ENCODE measurements at places on chromosomes 6 and 20.

GRCh38 chr6:62479697-62480220 is 193.7 kb upstream of the KHDRBS2 start:
- no peak for DNase-seq

GRCh38 chr6:13664703-13665352 is 46.8 kb downstream of the RANBP9 start:
- DNase-seq, result no peak

DNA sequence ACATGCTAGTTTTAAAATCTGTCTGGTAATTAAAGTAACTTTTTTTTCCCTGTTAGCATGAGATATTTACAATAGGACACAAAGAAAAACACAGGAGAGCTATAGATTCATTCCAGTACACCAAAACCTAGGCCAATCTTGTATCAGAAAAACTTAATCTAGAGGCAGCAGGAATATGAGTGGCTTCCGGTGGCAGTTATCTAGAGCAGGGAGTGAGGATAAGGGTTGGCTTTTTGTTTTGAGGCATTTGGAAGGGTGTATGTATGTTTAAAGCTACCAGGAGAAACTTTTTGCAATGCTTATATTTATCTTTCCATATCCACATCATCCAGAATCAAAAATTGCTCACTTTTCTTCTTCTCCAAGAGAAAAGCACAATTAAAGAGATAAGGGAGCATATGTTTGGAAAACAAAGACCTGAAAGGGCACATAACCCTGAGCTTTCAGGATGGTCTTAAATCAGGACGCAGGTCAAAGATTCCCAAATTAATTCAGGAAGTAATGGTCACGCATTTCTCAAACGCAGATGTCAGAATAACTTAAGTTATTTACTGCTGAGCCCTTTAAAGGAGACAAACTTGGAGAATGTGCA is 13.1 kb downstream of the TFAP2A start:
- DNase-seq, result peak; percentile 53

DNA sequence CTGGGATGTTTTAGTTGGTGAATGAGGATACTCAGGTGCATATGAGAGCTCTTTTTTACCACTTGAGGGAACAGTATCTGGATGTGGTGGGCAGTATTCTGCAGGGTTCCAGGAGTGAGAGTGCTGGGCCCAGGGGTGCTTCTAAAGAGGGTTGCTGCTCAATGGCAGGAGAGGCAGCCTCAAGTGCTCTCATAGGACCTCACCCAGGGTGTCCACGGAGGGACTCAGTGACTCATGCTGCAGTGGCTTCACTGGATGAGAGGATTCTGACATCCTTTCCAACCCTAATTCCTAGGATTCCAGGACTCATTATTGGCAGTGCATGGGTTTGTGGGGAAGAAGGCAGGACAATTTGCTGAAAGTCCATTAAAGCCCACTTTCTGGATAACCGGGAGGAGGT is 176.6 kb upstream of the FERMT1 start:
- no peak for DNase-seq

DNA sequence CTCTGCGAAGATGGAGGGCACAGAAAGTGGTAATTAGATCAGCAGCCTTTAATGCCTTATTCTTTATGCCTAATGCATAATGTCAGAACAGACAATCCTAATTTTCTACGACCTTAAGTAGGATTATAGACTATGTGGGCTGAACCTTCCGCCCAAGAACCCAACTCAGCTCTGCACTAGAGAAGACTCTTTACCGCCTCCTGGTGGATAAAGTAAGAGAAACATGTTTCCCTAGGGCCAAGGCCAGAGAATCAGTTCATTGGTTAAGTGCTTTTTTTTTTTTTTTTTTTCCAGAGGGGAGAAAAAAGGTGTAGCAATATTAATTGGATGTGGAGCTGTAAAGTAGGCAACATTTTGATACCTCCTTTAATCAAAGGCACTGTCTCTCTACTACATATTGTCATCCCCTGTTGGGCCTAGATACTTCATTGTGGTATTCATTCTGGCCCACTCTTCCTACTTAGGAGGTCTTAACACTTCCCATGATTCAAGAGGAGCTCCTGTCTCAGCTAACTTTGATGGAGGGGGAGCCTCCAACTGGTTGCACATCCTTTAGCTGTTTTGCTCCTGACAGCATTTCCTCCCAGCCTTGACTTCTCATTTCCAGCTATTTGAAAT is 124.9 kb upstream of the NRN1 start:
- peak; percentile 40 for DNase-seq

DNA sequence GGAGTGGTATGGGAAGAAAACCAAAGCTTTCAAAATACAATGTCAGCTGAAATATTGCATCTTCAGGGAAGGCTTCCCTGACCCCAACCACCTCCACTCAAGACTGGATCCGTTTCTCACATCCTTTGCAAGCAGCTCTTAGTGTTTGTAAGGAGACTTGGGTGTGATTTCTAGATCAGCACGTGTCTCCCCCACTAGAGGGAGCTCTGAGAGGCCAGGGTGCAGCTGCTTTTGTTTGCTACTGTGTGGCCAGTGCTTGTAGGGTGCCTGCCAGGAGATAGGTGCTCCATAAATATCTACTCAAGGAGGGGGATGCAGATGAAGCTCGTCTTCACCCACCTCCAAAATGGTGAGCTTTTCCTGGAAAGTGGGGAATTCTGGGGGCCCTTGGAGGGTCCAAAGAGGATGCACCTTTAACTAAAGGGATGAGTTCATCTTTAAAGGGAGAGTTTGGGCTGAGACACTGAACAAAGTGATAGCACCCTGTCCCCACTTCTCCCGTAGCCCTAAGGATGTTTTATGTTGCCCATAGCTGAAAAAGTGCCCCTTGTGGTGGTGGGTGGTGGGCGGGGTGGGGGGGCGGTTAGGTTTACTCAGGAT is 52.6 kb upstream of the MAFB start:
- peak; percentile 37 for DNase-seq

DNA sequence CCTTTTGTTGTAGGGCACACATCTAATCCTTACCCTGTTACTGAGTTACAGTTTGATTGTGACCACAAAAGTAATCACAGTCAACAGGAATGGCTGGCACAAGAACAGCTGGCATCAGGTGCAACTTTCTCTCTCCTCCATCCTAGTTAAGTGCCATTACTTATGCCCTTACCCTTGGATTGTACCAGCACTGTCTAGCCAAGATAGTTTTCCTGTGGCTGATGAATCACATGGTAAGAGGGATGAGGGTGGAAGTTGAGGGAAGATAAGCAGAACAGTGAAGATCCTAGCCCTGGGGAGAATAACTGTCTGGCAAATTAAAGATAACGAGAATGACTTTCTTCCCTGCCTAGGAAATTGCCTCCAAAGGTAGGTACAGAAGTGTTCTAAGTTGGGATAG is 42.0 kb downstream of the RNF217 start:
- DNase-seq, result no peak

DNA sequence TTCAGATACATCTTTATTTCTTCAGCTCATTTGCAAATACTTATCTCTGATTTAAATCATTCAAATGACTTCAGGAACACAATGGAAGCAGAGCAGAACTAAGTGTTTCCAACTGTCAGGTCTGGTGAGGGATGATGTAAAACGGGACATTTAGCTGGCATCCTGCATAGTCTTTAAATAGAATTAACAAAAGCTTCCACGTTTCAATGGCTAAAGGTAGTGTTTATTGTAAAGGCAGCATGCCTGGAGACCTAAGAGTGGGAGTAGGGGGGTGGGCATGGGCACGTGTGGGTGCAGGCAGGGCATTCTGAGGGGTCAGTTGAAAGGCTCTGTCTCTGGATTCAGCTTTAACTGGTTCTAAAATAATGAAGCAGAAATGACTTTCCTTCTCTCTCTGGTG is 174.9 kb downstream of the PLCB1 start:
- DNase-seq, result no peak

DNA sequence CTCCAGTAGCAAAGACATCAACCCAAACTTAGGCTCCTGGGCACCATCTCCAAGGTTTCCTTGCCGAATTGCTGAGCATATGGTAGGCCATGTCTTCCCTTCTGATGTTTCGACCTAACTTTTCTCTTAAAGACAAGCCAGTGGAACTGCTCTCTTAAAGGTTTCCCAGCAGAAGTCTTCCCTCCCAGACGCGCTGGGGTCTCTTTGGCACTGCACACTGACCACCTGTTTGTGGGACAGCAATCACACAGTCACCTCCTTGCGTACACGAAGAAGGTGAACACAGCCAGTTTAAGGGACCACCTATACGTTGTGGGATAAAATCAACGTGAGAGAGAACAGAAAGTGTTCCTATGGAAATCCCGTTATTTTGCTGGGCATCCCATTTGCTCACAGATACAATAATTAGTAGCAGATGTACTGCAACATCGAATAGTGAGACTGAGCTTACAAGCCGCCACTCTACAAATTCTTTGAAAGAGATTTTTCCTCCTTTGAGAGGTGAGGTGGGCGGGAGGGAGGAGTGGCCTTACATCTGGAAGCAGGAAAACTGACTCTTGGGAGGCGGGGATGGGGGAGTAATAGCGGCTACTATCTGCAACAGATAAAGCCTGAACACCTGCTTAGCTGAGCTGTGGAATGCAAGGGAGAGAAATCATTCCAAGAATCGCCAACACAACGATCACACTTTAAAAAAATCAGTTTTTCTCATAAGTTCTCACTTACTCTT is 9.9 kb downstream of the GRIK2 start:
- DNase-seq, result no peak

- no peak for DNase-seq
These were observed 18.3 kb downstream of the COL9A3 start for GRCh38 chr20:62834967-62835730.

DNA sequence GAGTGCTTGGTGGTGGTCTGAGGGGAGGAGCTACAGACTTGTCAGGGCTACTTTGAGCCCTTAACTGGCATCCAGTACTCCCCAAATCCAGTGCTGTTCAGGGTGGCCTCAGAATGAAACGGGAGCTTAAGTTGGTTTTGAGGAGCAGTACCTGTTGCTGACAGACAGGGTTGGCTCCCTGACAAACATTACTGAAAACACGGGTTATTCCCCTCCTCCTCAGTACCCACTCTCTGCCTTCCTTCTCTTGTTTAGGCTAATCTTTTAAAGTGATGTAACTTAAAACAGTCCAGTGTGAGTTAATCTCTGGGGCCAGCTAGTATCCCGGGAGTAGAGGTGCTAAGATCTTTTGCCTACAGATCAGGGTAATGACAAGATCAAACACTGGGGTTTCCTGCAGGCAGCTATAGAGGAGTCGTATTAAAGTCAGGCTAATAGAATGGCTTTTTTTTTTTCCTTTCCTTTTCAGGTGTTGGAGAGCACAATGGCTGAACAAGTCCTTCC is 3.7 kb downstream of the TNFAIP3 start:
- DNase-seq, result no peak

- no peak for DNase-seq
These were observed 64.1 kb downstream of the MMS22L start for GRCh38 chr6:97218912-97219311.

DNA sequence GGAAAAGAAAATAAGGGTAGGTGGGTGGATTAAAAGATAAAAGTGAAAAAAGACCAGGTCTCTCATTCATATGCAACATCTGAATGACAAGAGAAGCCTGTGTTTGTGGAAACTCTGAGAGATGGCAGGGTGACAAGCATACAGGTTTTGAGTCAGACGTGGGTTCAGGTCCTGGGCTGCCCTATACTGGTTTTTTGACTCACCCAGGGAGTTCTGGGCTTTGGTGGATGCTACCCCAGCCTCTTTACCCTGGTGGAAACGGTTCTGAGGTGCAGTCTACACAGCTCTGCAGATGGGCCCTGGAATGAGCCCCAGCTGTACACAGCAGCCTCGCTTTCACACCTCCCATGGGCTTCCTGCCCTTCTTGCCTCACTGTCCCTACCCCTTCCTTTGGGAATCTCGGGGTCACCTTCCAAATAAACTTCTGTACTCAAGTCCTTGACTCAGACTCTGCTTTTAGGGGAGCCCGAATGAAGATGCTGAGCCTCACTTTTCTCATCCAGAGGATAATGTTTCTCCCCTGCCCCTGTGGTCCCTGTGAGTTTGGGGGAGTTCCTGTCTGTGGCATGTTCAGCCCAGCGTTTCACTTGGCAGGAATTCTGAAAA is 77.7 kb upstream of the CLDN20 start:
- DNase-seq, result no peak

GRCh38 chr6:47247227-47247797 is 62.4 kb downstream of the TNFRSF21 start:
- DNase-seq, result peak; percentile 89

DNA sequence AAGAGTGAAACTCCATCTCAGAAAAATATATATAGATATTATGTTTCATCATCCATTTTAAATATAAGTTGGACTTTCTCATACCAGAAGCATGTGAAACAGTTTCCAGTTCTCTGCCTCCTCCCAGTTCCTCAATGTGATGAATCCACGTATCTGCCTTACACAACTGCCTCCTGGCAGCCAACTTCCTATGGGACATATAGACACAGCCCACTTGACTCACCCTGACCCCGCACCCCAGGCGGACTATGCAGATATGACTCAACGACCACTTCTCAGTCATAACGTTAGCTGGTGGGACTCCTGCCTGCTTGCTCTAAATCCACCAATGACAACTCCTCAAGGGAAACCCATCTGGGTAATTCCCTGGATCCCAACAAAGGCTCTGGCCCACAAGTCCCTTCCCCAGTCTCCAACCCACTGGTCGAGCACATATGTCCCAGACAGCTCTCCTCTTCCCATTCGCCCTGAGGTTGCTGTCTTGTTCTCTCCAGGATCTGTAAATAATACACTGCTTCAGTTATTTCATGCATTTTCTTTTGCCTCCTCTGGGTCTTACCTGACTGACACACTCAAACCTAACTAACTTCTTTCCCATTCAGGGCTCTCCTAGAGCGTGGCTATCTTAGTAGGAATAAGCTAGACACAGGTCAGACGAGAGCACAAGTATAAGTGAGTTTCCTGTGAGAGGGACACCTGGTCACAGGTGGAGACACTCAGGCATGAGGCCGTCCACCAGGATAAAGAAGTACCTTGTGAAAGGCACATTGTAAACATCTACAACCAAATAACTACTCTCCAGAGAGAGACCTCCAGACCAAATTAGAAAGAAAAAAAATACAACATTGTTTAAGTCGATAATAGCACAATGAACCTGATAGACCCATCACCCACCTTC is 548.5 kb downstream of the CD83 start:
- peak; percentile 59 for DNase-seq

DNA sequence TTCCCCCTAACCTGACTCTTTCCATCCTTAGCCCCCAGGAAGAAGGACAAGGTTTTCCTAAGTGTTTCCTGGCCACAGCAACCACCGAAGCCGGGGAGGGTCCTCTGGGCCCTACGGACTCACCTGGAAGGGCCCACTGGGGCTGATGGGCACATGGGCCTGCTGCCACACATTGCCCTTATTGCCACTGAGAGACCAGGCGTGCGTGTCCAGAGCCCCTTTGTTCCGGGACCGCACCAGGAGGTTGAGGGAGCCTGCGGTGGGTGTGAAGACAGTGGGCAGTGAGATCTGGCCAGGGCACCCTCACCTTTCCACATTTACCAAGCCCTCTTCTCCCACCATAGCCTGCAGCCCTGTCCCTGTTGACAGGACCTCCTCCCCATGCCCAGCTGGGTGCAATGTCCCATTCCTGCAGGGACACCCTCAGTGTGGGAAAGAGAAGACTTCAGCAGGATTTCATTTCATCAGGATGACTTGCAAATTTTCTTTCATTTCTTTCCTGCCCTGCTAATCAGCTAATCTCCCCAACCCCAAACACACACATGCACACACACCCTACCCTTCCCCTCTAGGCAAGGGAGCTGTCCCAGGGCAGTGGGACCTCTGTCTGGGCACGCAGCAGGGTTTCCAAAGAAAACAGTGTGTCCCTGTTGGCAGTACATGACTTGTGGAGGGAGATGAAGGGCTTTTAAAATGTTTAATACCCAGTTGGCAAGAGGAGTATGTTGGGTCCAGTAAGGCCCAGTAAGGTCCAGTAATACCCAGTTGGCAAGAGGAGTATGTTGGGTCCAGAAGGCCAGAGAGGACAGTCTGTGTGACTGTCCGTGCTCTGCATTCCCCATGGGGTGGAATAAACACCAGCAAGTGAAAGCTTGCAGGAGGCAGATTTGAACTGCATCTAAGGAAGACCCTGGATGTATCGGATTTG is 59.0 kb downstream of the MDGA1 start:
- DNase-seq, result no peak
